ENCODE measurements at places on chromosomes 6 and 20. TPM values are rescaled to one million over a fixed set of nuclear protein-coding genes. Genes with fewer than 3 reads are reported as not detected.

SLC22A2 gene
- not detected for total RNA-seq

- DNase-seq = no peak
Observed at GRCh38 chr6:52317841-52318581, 33.5 kb upstream of the MCM3 start.

DNA sequence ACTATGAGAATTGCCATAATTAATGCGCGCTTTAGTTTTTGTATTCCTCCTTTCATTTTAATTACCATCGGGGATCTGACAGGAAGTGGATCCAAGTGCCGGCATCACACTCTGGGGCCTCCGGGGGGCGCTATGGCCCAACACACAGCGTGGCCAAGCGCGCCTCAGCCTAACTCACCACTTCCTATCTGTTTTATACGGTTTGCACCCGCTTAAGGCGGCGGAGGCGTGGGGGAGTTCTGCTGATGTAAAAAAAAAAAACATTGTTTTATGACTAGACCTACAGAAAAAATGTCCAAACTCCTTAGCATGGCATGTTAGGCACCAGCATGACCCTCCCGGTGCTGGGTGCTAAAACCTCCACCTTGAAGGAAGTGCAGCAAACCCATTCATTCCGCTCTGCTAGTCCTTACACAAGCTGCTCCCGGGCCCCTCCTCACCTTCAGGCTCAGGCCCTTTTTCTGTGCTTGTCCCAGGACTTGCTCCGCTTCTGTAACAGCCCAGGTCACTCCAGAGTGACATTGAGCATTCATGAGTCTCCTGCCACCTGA is 4.5 kb upstream of the EBF4 start:
- DNase-seq = no peak

CST11 gene
- total RNA-seq = not detected

DNA sequence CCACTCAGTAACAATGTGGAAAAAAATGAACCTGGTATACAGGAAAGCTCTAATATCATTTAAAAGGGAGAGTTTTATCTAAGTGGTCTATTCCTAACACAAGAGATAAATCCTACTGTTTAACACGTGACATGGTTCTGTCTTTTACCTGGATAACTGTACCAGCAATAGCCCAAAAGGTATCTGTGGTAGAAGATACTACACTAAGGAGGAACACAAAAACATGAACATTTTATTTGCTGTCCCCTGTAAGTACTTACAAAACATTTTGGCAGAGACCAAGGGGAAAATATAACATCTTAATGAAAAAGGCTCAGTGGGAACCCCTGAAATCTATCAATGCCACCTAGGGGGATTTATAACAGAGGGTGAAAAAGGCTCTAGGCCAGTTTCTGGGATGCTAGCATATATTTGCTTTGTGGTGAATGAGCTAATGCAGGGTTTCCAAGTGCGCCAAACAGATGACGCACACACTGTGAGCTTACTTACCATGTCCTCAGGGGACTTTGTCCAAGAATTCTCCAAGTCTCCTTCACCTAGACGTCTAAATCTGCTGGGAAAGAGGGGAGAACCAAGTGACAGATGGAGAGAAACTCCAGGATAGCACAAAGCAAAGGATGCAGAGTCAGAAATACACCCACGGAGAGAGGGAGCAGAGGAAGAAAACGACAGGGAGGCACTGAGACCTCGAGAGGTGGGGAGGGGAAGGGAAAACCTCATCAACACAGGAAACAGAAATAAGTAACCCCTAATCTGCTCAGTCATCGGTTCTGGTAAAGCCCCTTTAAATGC is 147.9 kb upstream of the PRND start:
- no peak for DNase-seq

TRIM39 gene
- 5.5 TPM for total RNA-seq

- DNase-seq = no peak
Observed at GRCh38 chr6:111439171-111439570, 43.8 kb downstream of the REV3L start.

PRL gene
- 0.39 TPM for total RNA-seq

DNA sequence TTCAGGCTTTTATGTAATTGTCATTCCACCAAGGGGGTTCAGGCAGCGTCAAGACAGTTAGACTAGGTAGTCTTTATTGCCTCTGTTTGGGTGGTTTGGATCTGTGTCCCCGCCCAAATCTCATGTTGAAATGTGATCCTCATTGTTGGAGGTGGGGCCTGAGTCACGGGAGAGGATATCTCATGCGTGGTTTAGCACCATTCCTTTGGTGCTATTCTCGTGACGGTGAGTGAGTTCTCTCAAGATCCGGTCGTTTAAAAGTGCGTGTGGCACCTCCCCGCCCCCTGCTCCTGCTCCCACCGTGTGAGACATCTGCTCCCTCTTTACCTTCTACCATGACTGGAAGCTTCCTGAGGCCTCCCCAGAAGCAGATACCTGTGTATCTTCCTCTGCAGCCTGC is 51.3 kb upstream of the FOXC1 start:
- DNase-seq = no peak

- DNase-seq = no peak
Observed at GRCh38 chr20:44701118-44701857, 13.9 kb upstream of the CCN5 start.

ROS1 gene
- 0.10 TPM for total RNA-seq

TBXT gene
- not detected for total RNA-seq

GRCh38 chr20:60931696-60932095 is 320.4 kb upstream of the CDH4 start:
- DNase-seq = no peak

DNA sequence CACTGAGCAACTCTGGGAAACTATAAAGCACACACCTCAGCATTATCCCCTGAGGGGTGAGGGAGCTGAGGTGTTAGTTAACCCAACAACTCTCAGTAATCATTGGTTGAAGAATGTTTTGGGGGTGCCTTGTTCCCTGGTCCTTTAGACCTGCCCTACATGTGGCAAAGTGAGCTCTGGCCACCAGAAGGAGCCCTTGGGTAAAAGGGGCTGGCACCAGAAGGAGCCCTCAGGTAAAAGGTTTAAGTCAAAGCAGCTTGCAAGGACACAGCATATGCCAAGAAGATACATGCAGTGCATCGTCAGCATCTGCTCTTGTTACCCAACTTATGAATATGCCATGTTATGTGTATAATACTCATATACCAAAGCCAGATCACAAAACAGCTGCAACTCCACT is 1081.7 kb downstream of the KIF16B start:
- DNase-seq = no peak

C20orf141 gene
- total RNA-seq = not detected

GRCh38 chr20:36092398-36093024 is 62.0 kb upstream of the EPB41L1 start:
- DNase-seq = no peak

CFAP206 gene
- 0.49 TPM for total RNA-seq

CDSN gene
- 37.1 TPM for total RNA-seq

DNA sequence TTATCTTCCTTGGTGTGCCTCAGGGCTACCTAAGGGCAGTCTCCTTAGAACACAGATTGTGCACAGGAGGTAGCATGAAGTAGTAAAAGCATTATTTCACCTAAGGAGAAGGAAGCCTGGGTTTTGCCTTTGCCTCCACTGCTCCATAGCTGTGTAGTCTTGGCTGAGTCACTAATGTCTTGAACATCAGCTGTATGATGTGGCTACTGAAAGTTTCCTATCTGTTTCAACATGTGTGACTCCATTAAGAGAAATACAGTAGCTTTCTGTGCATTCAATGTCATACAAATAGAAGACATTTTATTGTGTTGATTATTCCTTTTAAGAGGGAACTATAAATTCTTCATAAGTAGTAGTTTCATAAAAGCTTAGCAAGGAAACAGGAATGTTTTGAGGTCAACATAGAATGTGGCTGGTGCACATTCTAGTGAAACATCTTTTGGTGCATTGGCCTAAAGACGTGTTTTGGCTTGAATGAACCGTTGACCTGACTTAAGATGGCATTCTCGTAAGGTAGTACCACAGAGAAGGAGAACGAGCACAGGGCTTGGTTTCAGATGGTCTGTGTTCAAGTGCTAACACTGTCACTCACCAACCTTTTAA is 70.6 kb downstream of the CTNNBL1 start:
- no peak for DNase-seq

KCTD20 gene
- 75.7 TPM for total RNA-seq

GRCh38 chr6:116012471-116012949 is 48.2 kb downstream of the FRK start:
- no peak for DNase-seq

- no peak for DNase-seq
Observed at GRCh38 chr20:17654649-17655285, 27.3 kb downstream of the RRBP1 start.

DNA sequence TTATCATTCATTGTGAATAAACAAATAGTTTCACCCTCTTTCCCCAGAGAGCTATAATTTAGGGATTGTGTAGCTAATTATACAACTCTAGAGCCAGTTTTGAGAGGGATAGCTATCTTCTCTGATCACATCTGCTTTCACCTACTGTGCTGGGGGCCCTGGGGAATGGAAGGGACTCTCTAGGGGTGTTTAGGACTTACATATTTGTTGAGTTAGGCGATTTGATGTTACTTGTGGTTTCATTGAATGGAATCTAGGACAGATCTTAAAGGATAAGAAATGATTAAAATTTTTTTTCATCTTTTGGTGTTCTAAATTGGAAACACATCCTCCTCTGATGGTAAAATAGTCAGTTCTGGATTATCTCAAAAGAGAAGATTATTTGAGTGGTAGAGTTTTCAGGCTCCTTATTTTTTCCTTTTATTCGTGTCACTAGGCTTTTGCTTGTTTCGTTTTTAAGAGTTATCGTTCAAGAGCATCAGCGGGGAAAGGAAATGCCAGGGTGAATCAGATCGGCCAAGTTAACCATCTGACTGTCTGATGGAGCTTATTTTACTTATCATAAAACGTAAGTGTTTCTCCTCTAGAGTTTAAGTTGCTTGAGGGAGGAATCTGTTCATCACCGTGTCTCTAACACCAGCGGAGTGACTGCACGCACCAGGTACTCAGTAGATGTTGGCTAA is 236.7 kb downstream of the FARS2 start:
- peak; percentile 36 for DNase-seq

DNA sequence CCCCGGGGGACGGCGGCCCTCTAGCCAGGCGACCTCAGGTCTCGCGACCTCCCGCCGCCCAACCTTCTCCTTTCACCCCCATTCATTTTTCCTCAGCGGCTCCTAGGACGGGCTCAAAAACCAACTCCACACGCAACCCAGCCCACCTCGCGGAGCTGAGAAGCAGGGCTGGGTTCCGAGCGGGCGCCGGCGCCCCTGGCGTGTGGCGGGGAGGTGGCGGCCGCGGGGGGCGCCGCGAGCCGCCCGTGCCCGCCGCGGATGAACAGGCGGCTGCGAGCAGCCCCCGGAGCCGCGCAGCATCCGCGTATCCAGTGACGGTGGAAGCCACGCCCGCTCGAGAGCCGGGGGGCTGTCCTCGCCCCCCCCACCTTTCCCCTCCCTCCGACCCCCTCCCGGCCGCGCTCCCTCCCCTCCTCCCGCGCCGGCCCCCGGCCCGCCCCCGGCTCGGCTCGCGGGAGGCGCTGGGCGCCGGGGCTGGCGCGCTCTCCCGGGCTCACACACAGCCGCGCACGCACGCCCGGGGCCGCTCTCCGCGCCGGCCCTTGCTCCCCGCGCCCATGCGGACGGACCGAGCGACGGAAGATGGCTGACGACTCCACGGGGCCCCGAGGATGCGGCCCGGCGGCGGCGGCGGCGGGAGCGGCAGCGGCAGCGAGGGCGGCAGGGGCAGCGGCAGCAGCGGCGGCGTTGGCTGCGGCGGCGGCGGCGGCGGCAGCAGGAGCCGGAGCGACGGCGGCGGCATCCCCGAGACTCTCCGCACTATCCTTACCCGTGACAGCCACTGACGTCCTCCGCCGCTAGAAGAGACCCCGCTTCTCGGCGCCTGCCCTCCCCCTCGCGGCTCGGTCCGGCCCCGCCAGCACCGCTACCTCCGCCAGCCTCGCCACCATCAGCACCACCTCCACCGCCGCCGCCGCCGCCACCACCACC is at the start of gene SOBP:
Gene SOBP, plus strand, starts transcription at position 482 of the 930 bp plus-strand sequence. CDS start 500 bp downstream, outside the sequence.
- peak; percentile 66 for DNase-seq

DNA sequence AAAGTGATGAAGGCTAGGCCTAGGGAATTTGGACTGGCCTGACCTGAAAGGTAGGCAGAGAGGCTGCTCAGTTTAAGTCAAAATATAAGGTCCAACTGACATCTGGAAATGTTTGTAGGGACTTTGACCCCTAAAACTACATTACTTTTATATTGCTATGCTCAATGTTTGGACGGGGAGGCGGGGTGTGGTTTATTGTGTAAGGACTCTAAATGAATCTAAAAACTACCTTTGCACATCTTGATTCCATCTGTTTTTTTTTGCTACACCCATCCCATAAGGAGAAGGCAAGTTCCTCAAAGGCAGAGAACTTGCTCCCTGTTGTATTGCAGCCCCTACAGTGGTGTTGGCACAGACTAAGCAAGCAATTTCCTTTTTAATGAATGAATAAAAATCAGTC is 227.1 kb downstream of the HACE1 start:
- DNase-seq = no peak

DNA sequence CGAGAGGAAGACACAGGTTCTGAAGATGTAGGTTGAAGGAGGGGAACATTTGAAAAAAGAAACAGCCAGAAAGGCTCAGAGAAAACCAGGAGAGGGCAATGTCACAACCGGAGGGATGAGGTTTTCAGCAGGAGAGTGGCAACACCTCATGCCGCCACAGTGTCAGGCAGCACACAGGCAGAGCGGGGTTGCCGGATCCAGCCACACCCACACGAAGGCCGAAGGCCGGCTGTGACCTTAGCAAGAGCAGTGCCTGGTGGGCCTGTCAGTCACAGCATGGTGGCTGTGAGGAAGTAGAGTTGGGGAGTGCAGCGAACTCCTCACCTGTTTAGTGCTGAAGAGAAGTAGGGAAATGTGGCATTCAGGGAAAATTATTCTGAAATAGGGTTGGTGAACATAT is 14.0 kb downstream of the HDDC2 start:
- no peak for DNase-seq

Data from skin of body (tissue), 3 donors.